ENCODE measurements at places on chromosomes 11 and 22. TPM values are rescaled to one million over a fixed set of nuclear protein-coding genes. Genes with fewer than 3 reads are reported as not detected.
A peak's percentile ranks its signal among the peaks of the same experiment; 100 is the strongest.

DNA sequence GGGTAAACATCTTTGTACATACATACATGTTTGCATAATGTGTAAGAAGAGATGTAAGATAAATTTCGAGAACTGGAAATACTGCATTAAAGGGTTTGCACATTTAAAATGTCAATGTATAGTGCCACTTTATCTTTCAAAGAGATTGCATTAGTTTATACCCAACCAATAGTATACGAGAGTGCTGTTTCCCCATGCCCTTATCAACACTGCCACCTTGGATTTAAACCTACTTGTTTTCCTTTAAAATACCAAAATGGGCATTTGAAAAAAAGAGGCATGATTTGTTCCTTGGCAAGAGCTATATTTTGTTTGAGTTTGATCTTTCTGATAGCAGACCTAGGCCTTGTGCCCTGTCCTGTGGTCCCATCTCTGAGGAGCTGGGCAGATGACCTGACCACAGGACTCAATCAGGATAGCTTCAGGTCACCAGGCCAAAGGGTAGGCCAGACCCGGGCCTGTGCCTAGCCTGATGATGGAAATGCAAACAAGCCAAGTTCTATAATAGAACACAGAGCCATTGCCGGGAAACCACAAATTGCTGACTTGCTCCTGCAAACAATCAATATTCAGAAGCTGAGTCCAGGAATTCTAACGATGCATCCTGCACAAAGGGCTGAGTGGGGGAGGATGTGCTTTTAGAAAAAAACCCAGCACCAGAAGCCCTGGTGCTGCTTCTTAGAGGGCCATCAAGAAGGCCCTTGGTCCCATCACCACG is 16.9 kb upstream of the ALG8 start:
- DNase-seq: no peak

DNA sequence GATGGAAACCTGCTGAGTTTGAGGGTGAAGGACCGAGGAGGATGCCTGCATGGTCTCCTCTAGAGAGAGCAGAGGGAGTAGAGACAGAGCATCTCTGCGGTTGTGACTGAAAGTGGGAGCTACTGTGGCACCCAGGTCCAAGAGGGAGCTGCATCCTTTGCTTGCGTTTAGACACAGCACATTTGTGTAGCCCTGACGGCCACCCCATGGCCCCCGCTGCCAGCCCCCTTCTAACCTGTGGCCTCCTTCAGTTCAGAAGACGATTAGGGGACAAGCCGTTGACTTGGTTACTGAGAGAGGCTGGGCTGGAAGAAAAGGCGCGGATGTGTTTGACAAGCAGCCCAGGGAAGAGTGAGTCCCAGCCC is 690.9 kb downstream of the BRD1 start:
- no peak for DNase-seq

- no peak for DNase-seq
Observed at GRCh38 chr11:45658292-45658991, 7.0 kb downstream of the CHST1 start.

DNA sequence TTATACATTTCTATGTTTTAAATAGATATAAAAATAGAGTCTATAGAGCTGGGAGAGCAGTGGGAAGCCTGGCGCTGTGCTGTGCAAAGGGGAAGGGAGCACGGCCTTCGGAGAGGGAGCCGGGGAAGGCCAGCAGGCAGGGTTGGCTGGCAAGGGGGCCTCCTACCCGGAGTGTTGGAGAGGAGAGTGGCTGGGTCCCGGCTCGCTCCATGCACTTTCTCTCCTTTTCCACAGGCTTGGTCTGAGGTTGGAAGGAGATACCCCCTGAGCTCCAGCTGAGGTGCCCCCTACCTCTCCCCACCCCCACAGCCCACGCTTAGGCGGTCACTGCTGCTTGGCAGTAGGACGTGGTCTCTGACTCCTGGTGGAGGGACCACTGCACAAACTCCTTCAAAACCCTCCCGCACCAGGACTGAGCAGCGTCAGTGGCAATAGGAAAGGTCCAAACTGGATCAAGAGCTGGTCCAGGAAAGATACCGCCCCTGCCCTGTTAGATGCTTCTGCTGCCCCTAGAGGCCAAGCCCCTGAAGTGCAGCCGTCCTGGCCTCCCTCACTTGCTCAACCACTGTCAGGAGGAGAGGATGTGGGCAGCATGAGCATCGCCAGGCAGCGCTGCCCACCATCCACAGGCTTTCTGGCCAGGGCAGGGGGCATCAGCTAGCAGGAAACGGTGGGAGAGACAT is 52.9 kb downstream of the SYT13 start:
- DNase-seq: peak; percentile 63

RIBC2 gene
- 4.8 TPM for total RNA-seq

- DNase-seq: no peak
Observed at GRCh38 chr11:2083411-2083810, 55.8 kb downstream of the IGF2 start.

BRSK2 gene
- total RNA-seq: not detected

- DNase-seq: no peak
Observed at GRCh38 chr11:19978668-19979518, 181.4 kb downstream of the DBX1 start.

CCDC89 gene
- 0.60 TPM for total RNA-seq

DNA sequence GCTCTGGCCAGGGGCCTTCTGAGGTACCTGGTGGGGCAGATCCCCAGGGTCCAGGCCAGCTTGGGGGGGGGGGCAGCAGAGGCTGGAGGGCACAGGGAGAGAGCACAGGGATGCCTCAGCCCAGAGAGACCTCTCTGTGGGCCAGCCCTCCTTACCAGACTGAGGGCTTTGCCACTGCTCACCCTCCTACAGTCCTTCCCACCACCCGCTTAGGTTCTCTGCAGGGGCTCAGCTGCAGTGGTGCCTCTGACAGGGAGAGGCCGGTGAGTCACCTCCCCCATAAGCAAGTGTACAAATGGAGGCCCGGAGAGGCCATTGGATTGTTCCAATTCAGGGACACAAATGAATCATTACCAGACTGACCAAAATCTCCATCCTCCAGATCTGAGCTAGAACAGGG is 68.1 kb upstream of the LMO1 start:
- DNase-seq: no peak

DNA sequence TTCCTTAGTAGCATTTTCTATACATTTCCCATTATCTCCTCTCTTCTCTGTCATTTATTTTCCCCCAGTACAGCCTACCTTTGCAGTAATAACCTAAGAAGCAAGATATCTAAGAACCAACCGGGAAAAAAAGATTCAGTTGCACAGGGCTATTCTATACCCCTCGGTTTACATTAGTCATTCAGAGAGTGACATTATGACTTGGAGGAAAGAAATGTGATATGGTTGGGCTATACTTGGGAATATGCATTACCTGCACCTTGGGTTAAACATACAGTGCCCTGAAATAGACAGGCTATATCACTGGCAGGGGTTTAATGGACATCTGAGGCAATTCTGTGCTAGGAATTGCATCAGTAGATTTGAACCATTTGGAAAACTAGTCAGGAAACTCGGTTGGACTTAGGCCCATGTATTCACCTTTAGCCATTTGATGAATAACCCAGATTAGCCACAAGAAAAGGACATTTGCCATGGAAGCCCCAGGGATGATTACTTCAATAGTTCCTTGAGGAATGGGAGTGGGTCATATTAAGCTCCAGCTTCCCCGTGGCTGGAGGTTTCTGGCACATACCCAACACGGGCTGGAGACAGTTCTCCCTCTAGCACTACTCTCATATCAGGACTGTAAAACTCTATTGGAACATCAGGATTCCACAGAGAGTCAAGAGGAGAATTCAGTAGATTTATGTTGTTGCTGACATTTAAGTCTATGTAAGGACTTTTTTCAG is 973.2 kb downstream of the NTM start:
- DNase-seq: no peak

GRCh38 chr11:44016546-44017442 is 31.0 kb upstream of the ACCSL start:
- DNase-seq: no peak

DNA sequence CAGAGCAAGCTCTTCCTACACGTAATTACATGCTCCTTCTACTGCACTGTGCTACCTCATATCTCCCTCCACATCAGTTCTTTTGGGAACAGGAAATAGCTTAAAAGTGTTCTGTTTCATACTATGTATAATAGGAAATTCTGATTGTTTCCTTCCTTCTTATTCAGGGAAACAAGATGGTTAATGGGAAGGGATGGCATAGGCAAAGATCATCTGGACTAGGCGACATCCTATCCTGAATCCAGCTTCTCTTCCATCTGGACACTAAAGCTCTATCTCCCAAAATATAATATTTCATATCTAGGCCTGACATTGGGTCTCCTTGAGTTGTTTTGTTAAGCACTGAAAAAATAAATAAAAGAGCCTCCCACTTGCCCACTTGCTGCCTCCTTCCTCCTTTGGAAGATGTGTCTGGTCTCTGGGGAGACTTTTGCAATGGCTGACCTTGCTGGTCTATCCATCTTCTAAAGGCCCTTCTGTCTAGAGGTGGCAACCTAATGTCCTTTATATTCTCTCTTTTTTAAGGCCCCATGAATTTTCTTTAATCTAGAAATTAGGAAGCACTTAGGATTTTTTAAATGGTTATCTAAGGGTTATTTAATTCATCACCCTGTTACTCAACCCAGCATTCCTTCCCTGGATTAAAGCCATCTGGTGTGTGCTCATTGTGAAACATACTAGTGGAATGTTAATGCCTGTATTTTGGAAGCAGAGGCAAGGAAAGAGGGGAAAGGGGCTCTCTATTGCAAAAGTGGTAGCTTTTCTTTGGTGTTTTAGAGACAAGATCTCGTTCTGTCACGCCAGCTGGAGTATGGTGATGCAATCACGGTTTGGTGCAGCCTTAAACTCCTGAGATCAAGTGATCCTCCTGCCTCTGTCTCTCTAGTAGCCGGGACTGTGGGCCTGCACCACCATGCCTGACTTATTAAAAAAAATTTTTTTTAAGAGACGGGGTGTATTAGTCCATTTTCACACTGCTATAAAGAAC is 20.6 kb downstream of the CLMP start:
- DNase-seq: no peak

- no peak for DNase-seq
Observed at GRCh38 chr11:115817844-115818468, 313.7 kb upstream of the CADM1 start.

- DNase-seq: no peak
Observed at GRCh38 chr22:19772673-19773469, 12.3 kb downstream of the TBX1 start.

FIBIN gene
- total RNA-seq: not detected

SPON1 gene
- 1.6 TPM for total RNA-seq

DNA sequence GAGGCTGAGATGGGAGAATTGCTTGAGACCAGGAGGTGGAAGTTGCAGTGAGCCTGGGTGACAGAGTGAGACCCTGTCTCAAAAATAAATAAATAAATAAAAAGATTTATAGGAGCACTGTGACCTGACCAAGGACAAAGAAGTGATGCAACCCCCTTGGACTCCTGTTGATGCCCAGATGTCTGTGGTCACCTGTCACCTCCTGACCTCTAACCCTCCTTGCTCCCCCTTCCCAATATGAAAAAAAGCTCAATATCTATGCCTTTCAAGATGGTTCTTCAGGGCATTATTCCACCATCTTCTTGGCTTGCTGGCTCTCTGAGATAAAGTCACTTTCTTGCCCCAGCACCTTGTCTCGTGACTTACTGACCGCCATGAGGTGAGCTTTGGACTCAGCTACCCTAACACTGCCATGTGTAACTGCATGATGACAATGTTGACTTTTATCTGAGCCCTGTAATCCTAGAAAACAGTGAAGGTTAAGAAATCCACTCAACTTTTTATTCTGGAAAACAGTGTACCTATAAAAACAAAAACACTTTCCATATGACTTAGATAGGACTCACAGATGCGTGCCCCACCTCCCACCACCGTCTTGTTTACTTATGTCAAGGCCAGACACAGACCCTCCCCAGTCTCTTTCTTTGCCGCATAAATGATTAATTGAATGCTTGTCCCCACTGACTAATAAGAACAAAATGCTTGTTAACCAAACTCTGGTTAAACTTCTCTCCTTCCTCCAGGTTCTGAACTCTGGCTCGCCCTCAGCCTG is 360.5 kb downstream of the BUD13 start:
- DNase-seq: no peak

CDC42EP1 gene
- not detected for total RNA-seq

- no peak for DNase-seq
Observed at GRCh38 chr11:73285721-73286120, 13.6 kb downstream of the P2RY6 start.

- no peak for DNase-seq
Observed at GRCh38 chr11:57203359-57203758, 21.6 kb downstream of the LRRC55 start.

DNA sequence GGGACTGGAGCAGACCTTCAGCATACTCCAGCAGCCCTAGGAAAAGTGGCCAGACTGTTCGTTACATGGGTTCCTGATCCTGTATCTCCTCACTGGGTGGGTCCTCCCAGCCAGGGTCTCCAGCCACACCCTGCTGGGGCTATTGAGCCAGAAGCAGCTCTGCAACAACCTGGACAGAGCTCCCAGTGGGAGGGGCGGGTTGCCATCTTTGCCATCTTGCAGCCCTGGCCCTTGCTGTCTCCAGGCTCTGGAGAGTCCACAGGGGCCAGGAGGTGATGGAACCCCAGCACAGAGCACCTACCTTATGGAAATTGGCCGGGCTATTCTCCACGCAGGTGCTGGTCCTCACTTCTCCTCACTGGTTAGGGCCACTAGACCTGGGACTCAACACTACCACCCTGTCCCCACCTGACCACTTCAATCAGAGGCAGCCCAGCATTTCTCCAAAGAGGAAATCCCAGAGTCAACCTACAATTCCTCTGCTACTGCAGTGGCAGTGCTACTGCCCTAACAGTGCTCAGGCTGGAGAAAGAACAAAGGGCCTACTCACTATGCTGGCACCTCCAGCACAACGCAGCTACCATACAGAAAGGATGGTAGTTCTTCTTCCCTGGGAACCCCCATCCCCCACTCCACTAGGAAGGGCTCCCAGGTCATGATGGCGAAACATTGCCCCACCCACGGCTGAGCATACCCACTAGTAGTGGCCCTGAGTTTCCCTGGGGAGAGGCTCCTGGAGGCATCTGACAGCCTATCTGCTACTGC is 290.2 kb upstream of the NCAM1 start:
- no peak for DNase-seq

GRCh38 chr11:62540804-62541701 is 5.6 kb downstream of the AHNAK start:
- DNase-seq: no peak

APOA1 gene
- 0.25 TPM for total RNA-seq

SERHL2 gene
- 0.83 TPM for total RNA-seq

DNA sequence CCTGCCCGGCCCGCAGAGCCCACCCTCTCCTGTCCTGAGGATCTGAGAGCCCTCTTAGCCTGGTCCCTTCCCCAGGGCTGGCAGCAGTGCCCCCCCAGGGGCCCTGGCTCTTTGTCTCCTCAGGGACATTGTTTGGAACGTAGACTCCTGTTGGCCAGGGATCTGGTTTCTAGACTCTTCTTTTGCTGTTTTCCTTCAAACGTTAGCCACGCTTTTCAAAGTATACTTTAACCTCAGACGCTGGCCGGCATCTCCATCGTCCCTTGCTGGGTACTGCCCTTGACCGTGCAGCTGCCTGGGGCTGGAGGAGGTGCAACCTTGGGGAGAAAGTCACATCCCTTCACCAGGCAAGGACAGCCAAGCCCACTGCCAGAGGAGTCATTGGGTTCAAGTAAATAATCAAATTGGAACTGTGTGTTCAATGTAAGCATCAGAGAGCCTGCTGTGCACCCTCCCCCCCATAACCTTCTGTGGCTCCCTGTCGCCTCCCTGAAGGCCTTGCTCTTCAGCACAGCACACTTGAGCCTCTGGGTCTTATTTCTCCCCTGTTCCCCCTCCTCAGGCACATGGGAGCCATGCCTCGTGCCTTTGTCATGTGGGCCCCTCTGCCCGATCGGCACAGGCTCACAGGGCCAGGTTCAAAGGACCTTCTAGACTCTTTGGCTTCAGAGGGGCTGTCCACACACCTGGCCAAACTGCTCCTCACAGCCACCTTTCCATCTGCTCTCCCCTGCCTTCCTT is 21.8 kb upstream of the WNT7B start:
- DNase-seq: no peak

- DNase-seq: no peak
Observed at GRCh38 chr22:44382116-44383038, 69.6 kb upstream of the SHISAL1 start.
